Calu3 (cell line): ENCODE measurements at places on chromosomes 2 and 18. TPM values are rescaled to one million over a fixed set of nuclear protein-coding genes. Genes with fewer than 3 reads are reported as not detected.
A peak's percentile ranks its signal among the peaks of the same experiment; 100 is the strongest.

The LYPD6 gene
- total RNA-seq: 3.4 and 3.9 TPM in 2 replicates

The C18orf54 gene
- total RNA-seq: 9.3 and 9.7 TPM in 2 replicates

The TNS1 gene
- 2.2 and 2.3 TPM in 2 replicates for total RNA-seq

DNA sequence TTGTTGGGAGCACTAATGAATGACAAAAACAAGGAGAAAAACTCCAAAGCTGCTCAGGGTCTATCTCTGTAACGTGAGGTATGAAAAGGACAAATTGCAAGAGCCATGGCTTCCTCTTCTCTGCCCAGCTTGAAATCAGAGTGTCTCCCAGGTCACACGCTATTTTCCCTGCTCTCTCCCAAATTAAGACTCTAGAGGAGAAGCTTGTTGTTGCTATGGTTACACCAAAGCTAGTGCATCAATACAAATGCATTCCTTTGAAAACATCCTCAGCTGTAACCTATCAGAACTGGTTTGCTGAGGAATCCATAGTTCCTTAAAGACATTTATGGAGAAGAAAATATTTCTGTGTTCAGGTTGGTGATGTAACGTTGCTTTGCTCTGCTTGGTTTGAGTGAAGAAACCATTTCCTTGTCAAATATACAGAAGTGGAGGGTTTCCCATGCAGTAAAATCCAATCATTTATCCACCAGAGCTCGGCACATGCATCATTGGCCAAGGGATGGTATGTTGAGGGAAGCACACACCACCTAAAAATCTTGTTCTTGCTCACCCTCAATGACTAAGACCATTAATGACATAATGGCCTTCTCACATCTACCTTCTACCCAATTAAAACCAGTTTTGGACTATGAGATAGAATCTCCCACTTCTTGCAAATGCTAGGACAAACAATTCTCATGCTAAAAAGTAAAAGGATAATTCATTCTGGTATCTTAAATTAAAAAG, 2135.6 kb upstream of the CELF4 start:
- no peak for DNase-seq

GRCh38 chr18:34550156-34550555, 159.9 kb upstream of the DTNA start:
- no peak for DNase-seq

DNA sequence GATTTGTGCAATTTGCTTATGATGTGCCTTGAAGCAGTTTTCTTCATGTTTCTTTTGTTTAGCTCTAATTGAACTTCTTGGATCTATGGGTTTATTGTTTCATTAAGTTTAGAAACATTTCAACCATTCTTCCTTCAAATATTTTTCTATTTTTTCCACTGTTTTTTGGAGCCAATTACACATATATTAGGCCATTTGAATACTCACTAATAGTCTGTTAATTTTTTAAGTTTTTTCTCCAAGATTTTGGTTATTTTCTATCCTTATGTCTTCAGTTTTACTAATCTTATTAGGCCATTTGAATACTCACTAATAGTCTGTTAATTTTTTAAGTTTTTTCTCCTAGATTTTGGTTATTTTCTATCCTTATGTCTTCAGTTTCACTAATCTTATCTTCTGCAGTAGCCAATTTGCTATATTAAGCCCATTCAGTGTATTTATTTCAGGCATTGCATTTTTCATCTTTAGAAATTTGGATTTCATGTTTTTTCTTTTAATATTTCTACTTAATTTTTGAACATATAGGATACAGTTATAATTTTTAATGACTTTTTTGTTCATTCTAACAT, 9.5 kb upstream of the TMEM87B start:
- DNase-seq: no peak

GRCh38 chr18:65255417-65255816, 495.4 kb upstream of the CDH7 start:
- DNase-seq: no peak

DNA sequence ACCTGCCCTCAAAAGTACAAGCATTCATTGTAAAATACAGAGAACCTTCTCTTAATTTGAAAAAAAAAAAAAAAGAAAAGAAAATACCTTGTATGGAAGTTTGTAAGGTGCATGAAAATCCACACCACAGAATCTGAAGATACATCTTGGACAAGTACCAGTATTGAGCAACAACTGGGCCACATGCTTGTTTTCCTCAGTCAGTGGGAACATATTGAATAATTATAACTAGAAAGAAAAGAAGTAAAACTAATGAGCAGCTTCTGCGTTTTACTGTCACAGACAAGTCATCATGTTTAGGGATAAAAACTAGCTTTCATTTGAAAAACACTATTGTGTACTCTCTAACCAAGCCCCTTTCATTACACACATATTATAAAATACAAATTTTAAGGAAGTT, 5.8 kb upstream of the PEX13 start:
- no peak for DNase-seq

DNA sequence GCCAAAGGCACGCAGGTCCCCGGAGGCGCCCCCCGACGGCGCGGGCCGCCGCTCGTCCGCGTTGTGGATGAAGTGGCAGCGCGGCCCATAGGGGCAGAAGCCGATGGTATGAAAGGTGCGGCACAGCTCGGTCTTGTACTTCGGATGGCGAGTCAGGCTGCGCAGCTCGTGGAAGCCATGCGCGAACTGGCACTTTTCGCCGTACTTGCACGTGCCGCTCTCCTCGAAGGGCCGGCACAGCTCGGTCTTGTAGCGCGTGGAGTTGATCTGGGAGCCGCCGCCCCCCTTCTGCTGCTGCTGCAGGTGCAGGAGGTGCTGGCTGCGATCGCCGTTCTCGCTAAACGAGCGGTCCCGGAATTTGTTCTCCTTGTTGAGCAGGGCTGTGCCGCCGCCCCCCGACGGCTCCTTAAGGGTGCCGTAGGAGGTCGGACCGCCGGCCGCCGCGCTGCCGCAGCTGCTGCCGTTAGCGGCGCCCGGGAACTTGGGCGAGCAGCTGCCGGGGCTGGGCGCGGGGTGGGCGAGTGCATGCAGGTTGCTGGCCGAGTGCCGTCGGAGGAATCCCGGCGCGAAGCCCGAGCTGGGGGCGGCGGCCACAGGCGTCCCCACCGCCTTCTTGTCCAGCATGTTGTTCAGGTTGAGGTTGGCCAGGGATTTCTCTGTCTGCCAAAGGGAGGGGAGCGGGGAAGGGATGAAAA, 1.2 kb downstream of the ZFP36L2 start:
- DNase-seq: peak; percentile 63

DNA sequence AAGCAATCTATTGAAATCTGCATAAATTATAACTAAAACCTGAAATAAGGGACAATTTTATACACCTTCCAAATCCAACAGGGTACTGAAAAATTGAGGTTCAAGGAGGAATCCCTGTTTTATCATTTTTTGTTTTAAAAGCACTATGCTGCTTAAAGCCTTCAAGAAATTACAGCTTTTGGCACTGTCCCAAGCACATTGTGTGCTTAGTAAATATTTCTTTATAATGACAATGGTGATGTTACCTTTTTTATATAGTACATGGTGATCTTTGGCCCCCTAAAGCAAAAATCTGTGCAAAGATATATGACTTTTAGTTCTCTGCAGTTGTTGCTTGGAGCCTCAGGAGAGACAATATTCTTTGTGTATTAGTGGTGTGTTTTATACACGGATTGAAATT, 71.6 kb upstream of the EFEMP1 start:
- DNase-seq: no peak

DNA sequence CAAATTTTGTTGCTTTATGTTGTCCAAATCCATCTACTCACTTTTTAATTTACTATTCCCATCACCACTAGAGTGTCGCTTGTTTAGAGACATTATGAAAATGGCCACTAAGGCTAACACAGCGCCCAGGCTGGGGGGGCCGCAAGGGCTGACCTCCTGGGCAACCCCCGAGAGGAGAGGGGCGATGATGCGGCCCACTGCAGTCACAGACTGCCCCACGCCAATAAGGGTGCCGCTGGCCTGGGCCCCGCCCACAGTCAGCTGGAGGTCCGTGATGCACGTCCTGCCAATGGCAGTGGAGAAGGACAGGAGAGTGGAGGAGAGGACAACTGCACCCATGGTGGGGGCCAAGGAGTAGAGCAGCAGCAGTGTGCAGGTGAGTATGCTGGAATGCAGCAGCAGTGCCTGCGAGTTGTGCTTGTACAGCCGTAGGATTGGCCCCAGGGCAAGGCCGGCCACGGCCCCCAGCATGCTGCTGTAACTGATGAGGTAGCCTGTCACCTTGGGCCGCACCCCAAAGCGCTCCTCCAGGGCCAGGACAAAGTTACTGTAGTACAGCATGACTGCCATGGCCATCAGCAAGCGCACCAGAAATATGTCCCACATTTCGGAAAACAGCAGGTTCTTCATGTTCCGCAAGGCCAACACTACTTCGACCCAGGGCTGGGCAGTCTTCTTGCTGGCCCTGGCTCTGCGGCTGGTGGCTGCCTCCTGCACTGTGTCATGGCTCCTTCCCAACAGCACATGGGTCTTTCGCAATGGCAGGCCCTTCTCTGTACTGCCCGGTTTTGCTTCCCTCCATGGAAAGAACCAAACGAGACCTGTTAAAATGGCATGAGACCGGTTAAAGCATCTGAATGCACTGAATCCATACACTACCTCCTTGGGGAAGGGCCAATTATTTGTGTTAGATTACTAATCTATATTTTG, 43.2 kb upstream of the TMEM182 start:
- DNase-seq: no peak

DNA sequence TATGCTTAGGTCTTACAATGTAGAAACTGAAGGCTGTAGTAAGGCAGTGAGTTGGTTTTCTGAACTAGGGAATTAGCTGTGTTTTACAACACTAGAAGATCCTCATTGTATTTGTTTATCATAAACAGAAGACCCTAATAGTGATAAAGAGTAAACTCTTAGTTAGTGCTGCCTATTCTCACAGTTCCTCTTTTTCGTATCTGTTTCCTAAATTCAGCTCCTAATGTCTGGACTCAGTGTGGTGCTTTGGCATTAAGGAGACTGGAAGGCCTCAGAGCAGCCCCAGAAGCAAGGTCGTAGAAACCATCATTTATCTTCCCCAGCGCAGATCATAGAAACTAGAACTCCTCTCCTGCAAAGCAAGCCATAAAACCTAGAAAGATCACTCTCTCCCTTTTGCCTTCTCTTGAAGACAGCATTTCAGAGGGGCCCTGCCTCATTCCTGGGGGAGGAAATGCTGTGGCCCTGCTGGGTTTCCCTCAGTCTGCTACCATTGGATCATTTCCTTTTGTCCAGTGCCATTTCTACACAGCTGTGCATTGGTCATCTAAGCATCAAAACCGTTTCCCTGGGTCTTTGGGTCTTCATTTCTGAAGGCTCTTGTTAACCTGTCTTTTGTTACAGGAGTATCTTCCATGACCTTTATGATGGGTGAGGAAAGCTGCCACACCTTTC, 4.7 kb downstream of the ACP1 start:
- DNase-seq: no peak

GRCh38 chr2:50469784-50470183, 562.1 kb downstream of the NRXN1 start:
- no peak for DNase-seq
